ENCODE measurements at places on chromosomes 1 and 21.

GRCh38 chr1:155938220-155938627 is 3.2 kb upstream of the RXFP4 start:
- no peak for DNase-seq

- DNase-seq: no peak
Measured at GRCh38 chr1:218964471-218965185, 209.1 kb upstream of the LYPLAL1 start.

- DNase-seq: peak; percentile 63
Measured at GRCh38 chr1:202274611-202275010, 67.1 kb downstream of the UBE2T start.

DNA sequence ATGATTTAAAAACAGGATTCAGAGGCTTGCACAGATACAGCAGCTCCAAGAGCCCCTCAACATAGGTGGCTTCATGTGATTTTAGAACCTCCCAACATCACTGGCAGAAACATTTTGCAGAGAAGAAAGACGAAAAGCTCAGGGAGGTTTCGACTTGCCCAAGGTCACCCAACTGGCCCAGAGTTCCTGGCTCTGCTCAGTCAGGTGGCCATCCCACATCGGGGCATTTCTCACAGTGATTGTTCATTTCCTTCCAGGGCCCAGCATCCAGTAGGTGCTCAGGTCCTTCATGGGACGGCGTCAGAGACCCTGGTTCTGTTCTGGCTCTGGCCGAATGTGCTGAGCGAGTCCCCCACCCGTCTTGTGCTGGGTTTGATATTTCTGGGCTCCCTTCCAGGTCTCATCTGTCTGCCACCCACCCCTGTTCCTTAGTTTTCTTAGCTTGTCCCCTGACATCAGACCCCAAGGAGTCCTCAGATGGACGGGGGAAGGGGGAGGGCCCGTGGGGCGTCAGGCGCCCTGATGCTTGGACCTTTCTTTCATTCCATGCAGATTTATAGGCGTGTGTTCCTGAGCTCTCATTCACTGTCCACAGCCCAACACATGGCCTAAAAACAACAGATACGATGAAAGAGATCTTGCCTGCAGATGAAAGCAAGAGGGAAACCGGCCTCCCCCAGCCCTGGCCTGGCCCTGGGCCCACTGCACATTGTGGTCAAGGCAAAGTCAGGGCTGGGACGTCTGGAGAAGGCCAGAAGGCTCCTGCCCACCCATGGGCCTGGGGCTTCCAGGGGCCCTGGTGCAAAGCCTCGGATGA is 123.1 kb upstream of the ZBTB40 start:
- DNase-seq: no peak

DNA sequence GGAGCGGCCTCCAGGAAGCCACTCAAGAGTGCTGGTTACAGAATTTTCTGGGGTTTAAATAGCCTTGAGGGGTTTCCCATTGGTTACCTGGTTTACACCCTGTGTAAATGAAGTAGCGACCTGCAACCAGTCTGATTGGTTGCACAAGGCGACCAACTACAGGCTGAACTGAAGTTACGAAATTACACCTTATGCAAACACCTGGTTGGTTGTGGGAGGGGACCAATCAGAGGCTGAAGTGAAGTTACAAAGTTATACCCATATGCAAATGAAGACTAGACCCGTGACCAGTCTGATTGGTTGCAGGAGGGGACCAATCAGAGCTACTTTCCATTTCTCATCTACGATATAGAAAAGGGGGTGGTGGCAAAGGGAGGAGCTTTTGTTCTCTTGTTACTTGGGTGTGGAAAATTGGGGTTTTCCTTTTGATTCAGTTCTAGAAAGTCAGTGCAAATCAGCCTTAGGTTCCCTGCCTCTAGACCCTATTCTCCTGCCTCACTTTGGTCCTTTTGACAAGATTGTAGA is 22.2 kb upstream of the C1orf174 start:
- peak; percentile 18 for DNase-seq

GRCh38 chr1:53324728-53325297 is 3.1 kb downstream of the LRP8 start:
- no peak for DNase-seq

DNA sequence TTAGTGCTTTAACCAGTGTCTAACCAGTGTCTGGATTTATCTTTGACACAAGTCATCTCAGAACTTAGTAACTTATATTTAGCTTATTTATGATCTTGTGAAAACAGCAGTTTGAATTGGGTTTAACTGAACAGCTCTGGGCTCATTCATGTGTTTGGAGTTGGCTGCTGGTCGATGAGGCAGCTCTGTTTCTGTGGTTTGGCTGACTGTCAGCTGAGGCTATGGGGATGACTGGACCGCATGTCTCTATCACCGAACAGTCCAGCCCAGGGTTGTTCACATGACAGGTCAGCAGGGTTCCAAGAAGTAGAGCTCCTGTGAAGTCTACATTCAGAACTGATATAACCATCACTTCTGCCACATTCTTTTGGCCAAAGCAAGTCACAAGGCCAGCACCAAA is 29.1 kb upstream of the C21orf91 start:
- DNase-seq: no peak

DNA sequence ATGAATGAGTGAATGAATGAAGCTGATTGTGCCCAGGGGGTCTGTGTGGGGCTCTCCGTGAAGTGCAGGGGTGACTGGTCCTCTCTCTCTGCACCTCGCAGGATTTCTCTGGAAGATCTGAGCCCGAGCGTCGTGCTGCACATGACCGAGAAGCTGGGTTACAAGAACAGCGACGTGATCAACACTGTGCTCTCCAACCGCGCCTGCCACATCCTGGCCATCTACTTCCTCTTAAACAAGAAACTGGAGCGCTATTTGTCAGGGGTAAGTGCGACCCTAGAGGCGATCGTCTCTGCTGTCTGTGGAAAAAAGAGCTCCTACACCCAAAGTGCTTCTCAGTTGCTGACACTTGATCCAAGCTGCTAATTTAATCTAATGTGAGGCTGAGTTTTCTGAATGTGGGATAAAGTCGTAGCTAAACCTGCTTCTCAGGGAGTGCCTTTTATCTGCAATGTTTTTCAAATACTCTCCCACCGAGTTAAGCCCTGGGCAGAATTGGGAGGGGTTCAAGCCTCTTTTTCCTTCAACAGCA is 101.7 kb downstream of the HUNK start:
- peak; percentile 19 for DNase-seq

DNA sequence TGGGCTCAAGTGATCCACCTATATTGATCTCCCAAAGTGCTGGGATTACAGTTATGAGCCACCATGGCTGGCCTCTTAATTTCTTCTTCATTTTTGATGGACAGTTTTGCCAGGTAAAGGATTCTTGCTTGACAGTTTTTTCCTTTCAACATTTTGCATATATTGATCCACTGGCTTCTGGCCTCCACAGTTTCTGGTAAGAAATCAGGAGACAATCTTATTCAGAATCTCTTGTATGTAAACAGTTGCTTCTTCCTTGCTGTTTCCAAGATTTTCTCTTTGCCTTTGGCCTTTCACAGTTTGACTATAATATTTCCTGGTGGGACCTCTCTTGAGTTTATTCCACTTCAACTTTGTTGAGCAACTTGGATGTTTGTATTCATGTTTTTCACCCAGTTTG is 20.1 kb upstream of the KLF18 start:
- no peak for DNase-seq

GRCh38 chr1:40477678-40478053 is 576 bp downstream of the ZFP69 start:
- peak; percentile 42 for DNase-seq

DNA sequence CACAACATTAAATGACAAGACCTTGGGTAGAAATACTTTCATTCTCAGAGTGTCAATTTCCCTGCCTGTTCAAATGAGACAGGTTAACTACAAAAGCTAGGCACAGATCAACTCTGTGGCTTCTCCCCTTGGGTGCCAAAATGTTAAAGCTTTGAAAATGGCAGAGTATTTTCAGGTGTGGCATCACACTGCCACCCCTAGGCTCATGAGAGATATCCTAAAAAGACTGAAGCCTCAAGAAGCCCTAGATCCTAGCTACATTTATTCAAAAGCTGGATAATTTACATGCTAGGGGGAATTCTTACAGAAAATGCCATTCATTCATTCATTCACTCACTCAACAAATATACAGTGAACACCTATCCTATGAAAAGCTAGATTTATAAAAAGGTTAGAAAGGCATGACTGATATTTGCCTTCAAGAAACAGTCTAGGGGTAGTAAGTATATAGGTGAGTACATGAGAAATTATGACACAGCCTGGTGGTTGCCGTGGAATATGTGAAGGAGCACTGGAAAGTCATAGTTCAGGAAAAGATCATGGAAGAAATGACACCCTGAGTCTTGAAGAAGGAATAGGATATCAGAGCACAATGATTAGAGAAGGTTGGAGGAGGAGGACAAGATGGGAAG is 15.9 kb upstream of the RAB4A start:
- peak; percentile 9 for DNase-seq

- no peak for DNase-seq
Measured at GRCh38 chr21:38399103-38399502, 99.2 kb downstream of the ERG start.

GRCh38 chr1:229093609-229094336 is 177.1 kb upstream of the RAB4A start:
- no peak for DNase-seq

- no peak for DNase-seq
Measured at GRCh38 chr1:201375169-201375568, 2.3 kb downstream of the TNNT2 start.

DNA sequence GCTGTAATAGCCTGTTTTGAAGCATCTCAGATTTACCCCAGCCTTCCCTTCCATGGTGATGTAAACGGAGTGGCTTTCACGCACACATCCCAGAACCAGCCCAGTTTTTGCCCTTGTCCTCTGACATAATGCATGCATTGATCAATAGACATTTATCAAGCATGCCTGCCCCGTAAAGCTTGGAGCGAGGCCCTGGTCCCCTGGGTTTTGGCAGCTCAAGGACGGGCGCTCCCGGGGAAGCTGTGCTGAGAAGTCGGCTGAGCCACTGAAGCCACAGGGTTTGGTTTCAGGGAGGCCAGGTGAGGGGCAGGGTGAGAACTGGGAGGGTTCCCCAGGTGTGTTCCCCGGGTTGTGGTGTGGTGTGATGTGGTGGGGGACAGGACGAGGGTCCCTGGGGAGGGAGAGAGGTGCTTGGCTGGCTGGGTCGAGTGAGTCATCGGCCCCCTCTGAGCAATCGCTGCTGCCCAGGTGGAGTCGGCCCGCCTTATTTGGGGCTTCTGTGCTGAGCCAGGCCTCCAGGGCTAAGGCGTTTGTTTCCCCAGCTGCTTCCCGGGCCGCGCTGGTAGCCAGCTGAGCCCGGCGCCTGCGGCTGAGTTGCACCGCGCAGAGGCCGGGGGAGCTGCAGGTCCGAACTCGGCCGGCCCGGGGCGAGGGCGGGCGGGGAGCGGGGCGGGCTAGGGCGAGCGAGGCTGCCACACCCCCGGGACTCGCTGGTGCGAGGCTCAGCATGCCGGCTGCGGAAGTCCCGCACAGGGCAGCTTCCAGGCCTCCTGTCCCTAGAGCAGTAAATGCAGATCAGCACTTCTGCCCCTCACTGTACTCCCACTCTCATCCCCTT is 23.6 kb downstream of the ATP2B4 start:
- DNase-seq: peak; percentile 77

DNA sequence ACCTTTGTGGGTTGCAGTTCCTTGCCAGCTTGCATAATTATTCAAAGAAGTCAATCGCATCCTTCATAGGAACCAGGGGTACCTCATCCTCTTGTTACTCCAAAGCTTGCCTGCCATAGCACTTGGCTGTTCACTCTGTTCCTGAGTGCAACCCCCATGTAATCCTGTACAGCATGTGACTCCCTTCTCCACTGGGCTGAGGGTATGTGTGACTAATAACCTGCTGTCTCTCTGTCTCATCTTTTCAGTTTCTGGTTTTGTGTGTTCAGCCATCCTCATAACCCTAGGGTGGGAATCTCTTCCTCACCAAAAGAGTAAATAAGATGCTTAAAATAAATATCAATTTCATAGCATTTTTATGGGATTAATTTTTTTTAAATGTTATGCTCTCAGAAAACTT is 351.9 kb downstream of the S1PR1 start:
- DNase-seq: no peak

DNA sequence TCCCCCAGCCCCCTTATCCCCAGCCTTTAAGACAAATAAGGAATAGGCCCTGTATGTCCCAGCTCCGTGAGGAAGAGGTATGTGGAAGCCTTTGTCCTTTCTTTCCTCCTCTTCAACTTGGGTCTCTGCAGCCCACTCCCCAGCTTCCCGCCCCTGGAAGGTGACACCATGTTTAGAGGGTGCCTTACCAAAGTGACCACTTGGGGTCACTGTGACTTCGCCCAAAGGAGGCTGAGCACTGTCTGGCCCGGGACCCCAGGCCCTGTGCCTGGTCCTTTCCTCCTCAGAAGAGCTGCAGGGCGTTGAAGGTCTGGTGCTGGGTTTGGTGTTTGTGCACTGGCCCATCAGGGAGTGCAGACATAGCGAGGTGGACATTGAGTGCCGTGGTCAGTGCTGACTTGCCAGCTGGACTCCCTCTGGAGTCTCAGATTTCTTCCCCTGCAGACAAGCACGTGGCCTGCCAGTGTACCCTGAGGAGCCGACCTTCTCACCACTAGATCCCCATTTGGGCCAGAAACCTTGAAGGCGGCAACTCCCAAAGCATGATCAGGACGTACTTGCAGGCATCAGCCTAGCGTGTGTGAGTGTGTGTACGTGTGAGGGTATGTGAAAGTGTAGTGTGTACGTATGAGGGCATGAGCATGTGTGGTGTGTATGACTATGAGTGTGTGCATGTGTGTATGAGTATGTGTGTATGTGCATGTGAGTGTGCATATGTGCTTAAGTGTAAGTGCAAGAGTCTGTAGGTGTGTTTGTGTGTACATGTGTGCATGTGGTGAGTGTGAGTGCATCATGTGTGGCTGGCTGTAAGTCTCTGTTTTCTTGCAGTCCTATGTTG is 181.4 kb upstream of the KIAA0040 start:
- DNase-seq: peak; percentile 32

DNA sequence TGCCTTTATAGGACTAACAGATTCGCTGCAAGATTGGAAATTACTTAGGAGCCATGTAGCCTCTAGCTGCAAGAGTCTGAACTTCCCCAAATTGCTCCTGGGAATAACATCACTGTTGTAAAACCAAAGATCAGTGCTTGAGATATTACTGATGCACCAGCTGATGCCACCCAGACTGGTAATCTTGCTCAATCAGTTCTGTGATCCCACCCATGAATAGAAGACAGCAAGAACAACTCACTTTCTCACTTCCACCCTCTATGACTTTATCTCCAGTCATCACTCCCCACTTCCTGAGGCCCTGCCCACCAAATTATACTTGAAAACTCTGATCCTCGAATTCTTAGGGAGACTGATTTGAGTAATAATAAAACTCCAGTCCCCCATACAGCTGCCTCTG is 1011.1 kb downstream of the PLA2G4A start:
- DNase-seq: no peak
